ENCODE measurements at places on chromosomes 1 and 21.

DNA sequence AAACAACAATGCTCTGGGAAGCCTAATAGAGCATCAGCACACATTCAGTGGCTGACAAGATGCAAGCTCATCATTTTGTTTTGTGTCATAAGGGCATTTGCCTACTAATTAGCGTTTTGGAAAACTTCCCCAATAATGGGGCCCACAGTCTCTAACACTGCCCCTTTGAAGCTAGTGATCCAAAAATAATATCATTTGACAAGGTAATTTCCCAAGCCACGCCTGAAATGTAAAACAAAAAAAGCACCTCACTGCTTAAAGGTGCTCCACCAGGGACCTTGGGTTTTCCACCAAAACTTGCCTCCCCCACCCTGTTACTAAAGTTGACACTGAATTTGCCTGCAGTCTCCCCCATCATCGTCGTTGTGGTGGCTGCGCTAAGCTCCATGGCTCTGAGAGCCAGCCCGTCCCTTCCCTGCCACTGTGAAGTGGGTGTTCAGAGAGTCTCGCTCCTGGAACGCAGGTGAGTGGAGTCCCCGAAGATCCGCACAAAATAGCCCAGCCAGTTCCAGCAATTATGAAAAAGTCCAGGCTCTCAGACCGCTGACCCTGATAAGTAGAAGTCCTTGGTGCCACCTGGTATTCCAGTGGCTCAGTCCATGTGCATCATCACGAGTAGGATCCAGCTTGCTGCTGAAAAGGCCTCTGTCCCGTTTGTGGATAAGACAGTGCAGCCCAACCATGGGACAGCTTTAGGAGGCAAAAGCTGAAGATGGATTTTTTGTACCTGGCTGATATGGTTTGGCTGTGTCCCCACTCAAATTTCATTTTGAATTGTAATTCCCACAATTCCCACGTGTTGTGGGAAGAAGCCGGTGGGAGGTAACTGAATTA, 52.2 kb downstream of the RAB3GAP2 start:
- no peak for DNase-seq
- H3K27ac ChIP-seq: no peak overlapping the region
- no peaks in the 10 kb centered on the region for H3K4me1 ChIP-seq
- no peak overlapping the region for H3K4me3 ChIP-seq
- H3K36me3 ChIP-seq: no peaks in the 10 kb centered on the region

GRCh38 chr21:31611445-31611844, 48.0 kb upstream of the SOD1 start:
- no peaks in the 10 kb centered on the region for H3K36me3 ChIP-seq
- H3K4me1 ChIP-seq: no peaks in the 10 kb centered on the region
- H3K27me3 ChIP-seq: peaks cover 29% of the 10 kb centered on the region
- H3K27ac ChIP-seq: no peak overlapping the region
- H3K4me3 ChIP-seq: no peak overlapping the region
- DNase-seq: no peak

- H3K27ac ChIP-seq: no peak overlapping the region
- no peak for DNase-seq
- H3K27me3 ChIP-seq: no peaks in the 10 kb centered on the region
- no peaks in the 10 kb centered on the region for H3K36me3 ChIP-seq
- H3K4me1 ChIP-seq: no peaks in the 10 kb centered on the region
- H3K4me3 ChIP-seq: no peak overlapping the region
These were observed 68.9 kb upstream of the IVNS1ABP start for GRCh38 chr1:185385991-185386390.

DNA sequence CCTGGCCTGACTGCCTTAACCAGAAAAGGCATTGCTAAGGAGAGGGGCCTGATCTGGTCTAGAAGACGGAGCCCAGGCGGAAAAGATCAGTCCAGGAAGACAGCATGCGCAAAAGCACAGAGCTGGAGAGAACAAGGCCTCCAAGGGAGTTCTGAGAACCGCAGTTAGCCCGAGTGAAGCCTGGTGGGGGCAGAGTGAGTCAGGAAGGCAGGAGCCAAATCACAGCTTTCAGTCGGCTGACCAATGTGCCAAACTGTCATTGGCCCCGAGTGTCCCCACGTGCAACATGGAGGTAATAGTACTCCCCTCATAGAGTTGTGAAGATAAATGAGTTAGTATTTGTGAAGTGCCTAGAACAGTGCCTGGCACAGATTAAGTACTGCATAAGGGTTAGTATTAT, 1.2 kb upstream of the TSPAN2 start:
- H3K36me3 ChIP-seq: no peaks in the 10 kb centered on the region
- H3K4me3 ChIP-seq: no peak overlapping the region
- peaks cover 33% of the 10 kb centered on the region for H3K4me1 ChIP-seq
- DNase-seq: no peak
- peaks cover 2% of the 10 kb centered on the region for H3K27me3 ChIP-seq

DNA sequence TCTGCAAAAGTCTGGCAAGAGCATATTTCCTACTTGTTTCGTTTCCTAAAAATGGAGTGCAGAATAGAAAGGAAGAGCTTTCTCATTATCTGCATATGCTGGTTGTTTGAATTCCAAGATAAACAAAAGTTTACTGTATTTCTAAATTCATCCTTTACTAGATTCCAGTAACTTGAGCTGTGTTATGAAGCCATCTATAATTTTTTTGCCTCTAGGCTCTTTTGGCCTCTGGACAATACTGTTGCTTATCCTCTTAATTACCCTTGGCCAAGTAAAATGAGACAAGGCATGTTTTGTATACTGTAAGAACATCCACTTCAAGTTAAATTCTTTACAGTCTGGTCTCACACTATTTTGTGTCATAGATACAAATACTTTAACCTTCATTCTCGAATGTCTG, 45.6 kb upstream of the HFM1 start:
- no peak overlapping the region for H3K27ac ChIP-seq
- no peaks in the 10 kb centered on the region for H3K4me1 ChIP-seq
- DNase-seq: no peak
- no peak overlapping the region for H3K4me3 ChIP-seq

- no peak for DNase-seq
- H3K36me3 ChIP-seq: no peaks in the 10 kb centered on the region
- no peak overlapping the region for H3K27ac ChIP-seq
- H3K4me1 ChIP-seq: no peaks in the 10 kb centered on the region
These were observed 310.0 kb downstream of the PBX1 start for GRCh38 chr1:164868990-164869389.

GRCh38 chr1:163069655-163070277, 605 bp downstream of the RGS4 start:
- H3K4me3 ChIP-seq: no peak overlapping the region
- H3K27me3 ChIP-seq: peaks cover 5% of the 10 kb centered on the region
- no peaks in the 10 kb centered on the region for H3K36me3 ChIP-seq
- H3K4me1 ChIP-seq: no peaks in the 10 kb centered on the region
- no peak for DNase-seq

GRCh38 chr1:54421101-54421504, 14.9 kb upstream of the SSBP3 start:
- no peaks in the 10 kb centered on the region for H3K36me3 ChIP-seq
- no peak overlapping the region for H3K4me3 ChIP-seq
- H3K27ac ChIP-seq: no peak overlapping the region
- DNase-seq: no peak
- H3K27me3 ChIP-seq: no peaks in the 10 kb centered on the region

- no peak for DNase-seq
- H3K27ac ChIP-seq: no peak overlapping the region
- H3K27me3 ChIP-seq: peaks cover 17% of the 10 kb centered on the region
- no peak overlapping the region for H3K4me3 ChIP-seq
- H3K4me1 ChIP-seq: no peaks in the 10 kb centered on the region
These were observed 21.7 kb upstream of the ZBTB21 start for GRCh38 chr21:42031816-42032215.

- H3K36me3 ChIP-seq: no peaks in the 10 kb centered on the region
- no peaks in the 10 kb centered on the region for H3K27me3 ChIP-seq
- no peaks in the 10 kb centered on the region for H3K4me1 ChIP-seq
- no peak overlapping the region for H3K4me3 ChIP-seq
These were observed 63.2 kb downstream of the RGS2 start for GRCh38 chr1:192872010-192872409.

DNA sequence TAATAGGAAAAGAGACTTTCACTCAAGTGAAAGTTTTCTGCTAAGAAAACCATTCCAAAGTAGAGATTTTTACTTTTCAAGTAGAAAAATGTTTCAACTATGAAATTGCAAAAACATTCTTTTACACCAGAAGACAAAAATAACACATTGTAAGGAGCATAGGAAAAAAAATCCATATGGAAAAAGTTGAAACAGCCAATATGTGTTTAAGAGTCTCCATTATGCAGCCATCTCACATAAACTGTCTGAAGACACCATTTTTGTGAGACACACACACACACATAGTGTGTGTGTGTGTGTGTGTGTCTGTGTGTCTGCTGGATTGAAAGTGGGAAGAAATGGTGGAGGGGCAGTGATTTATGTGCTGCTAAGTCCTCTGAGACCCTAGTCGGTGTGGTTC, 162.1 kb downstream of the HHAT start:
- no peak overlapping the region for H3K4me3 ChIP-seq
- no peak overlapping the region for H3K27ac ChIP-seq
- no peaks in the 10 kb centered on the region for H3K27me3 ChIP-seq
- DNase-seq: no peak
- no peaks in the 10 kb centered on the region for H3K4me1 ChIP-seq

- H3K27me3 ChIP-seq: peaks cover 43% of the 10 kb centered on the region
- H3K4me1 ChIP-seq: peaks cover 56% of the 10 kb centered on the region
- peak overlapping the region; percentile 80 for H3K27ac ChIP-seq
- peak; percentile 45 for DNase-seq
These were observed 7.0 kb downstream of the EFNA3 start for GRCh38 chr1:155085504-155086127.

- DNase-seq: no peak
- no peaks in the 10 kb centered on the region for H3K27me3 ChIP-seq
- no peak overlapping the region for H3K4me3 ChIP-seq
These were observed 277.6 kb upstream of the RUNX1 start for GRCh38 chr21:35326677-35327076.

DNA sequence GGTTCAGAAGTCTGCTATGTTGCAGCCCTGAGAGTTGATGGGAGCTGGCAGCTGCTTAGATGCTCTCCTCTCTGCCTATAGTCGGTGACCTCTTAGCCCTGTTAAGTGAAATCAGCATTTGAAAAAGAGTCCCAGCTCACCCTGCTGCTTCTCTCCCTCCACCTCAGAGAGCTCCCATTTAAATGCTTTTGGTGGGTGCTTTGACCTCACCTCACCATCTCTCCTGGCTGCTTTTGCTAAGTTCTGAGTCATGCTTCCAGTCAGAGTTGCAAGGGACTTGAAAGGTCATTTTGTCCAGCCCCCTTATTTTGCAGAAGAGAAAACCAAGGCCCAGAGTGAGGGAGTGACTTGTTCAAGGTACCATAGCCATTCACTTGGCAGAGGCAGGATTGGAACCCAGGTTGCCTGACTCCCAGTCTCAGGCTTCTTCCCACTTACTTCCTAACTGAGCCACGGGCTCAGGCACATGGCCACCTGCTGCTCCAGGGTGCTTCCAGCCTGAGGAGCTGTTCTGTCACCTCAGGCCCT, 3.3 kb downstream of the MAPKAPK2 start:
- no peak overlapping the region for H3K4me3 ChIP-seq
- H3K4me1 ChIP-seq: peaks cover 58% of the 10 kb centered on the region
- H3K27ac ChIP-seq: no peak overlapping the region

DNA sequence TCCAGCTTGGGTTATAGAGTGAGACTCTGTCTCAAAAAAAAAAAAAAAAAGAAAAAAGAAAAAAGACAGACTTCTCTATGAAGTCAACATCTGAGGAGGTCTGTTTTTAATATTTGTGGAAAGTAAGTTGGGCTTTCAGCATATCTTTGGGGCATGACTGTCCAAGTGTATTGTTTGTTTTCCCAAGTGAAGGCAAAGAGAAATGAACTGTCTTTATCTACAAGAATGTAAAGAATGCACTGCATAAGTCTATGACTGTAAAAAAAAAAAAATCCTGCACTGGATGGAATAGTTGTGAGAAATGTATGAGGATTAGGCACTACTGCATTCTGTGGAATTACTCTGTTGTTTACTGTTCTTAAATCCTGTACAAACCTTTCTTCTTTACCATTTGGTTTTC, 45.6 kb upstream of the TMEM61 start:
- peaks cover 6% of the 10 kb centered on the region for H3K4me1 ChIP-seq
- no peak overlapping the region for H3K4me3 ChIP-seq
- no peak overlapping the region for H3K27ac ChIP-seq
- no peaks in the 10 kb centered on the region for H3K27me3 ChIP-seq
- H3K36me3 ChIP-seq: no peaks in the 10 kb centered on the region

- H3K4me3 ChIP-seq: no peak overlapping the region
- no peak for DNase-seq
- no peaks in the 10 kb centered on the region for H3K36me3 ChIP-seq
- peaks cover 59% of the 10 kb centered on the region for H3K4me1 ChIP-seq
- H3K27ac ChIP-seq: no peak overlapping the region
- no peaks in the 10 kb centered on the region for H3K27me3 ChIP-seq
These were observed 1.1 kb upstream of the KIF21B start for GRCh38 chr1:201024625-201024998.

- H3K36me3 ChIP-seq: no peaks in the 10 kb centered on the region
- no peaks in the 10 kb centered on the region for H3K4me1 ChIP-seq
- H3K4me3 ChIP-seq: no peak overlapping the region
- peaks cover 3% of the 10 kb centered on the region for H3K27me3 ChIP-seq
- DNase-seq: no peak
- no peak overlapping the region for H3K27ac ChIP-seq
These were observed 11.6 kb downstream of the ERRFI1 start for GRCh38 chr1:8014381-8014988.

- DNase-seq: no peak
- no peaks in the 10 kb centered on the region for H3K36me3 ChIP-seq
- no peaks in the 10 kb centered on the region for H3K27me3 ChIP-seq
- H3K27ac ChIP-seq: no peak overlapping the region
- no peak overlapping the region for H3K4me3 ChIP-seq
These were observed 90.8 kb upstream of the TMPRSS2 start for GRCh38 chr21:41598561-41599431.

- peaks cover 11% of the 10 kb centered on the region for H3K36me3 ChIP-seq
- no peak overlapping the region for H3K27ac ChIP-seq
- H3K4me1 ChIP-seq: peaks cover 9% of the 10 kb centered on the region
- H3K27me3 ChIP-seq: no peaks in the 10 kb centered on the region
These were observed 1.2 kb downstream of the MFN2 start for GRCh38 chr1:11981378-11982009.

GRCh38 chr1:58545591-58546519, 671 bp downstream of the OMA1 start:
- no peaks in the 10 kb centered on the region for H3K36me3 ChIP-seq
- H3K4me3 ChIP-seq: peak overlapping the region; percentile 77
- H3K4me1 ChIP-seq: peaks cover 3% of the 10 kb centered on the region
- no peaks in the 10 kb centered on the region for H3K27me3 ChIP-seq
- DNase-seq: peak; percentile 70

DNA sequence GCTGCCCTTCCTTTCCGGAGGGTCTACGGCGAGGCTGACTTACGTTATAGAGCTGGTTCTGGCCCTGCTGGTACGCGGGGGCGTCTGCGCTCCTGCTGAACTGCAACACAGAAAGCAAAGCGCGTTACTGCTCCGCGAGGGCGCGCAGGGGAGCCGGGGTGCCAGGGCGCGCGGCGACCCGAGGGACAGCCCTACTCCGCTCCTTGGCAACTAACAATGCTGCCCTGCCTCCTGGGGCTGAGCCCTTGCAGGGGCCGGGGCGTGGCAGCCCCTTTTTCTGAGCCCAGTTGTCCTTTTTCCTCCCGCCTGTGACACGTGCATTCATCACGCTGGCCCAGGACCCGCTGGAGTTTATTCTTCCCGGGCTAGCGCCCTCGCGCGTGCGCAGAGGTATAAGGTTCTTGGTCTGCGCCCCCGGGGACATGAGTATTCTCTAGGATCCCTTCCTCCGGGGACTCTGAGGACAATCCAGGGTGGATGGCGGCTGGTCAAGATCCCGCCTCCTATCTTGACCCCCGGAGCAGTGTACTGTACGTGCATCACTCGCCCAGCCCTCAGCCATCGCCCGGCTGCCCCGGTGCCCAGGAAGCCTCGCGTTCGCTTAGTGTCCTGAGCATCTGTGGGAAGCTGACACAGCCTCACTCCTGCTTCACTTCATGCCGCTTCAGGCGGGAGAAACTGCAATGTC, 78.9 kb downstream of the CD247 start:
- peak; percentile 34 for DNase-seq
- H3K4me1 ChIP-seq: peaks cover 61% of the 10 kb centered on the region
- no peak overlapping the region for H3K4me3 ChIP-seq
- no peaks in the 10 kb centered on the region for H3K27me3 ChIP-seq

All from T-cell (primary cell).